ENCODE measurements at places on chromosomes 16 and 17. TPM values are rescaled to one million over a fixed set of nuclear protein-coding genes. Genes with fewer than 3 reads are reported as not detected.
A peak's percentile ranks its signal among the peaks of the same experiment; 100 is the strongest.

DNA sequence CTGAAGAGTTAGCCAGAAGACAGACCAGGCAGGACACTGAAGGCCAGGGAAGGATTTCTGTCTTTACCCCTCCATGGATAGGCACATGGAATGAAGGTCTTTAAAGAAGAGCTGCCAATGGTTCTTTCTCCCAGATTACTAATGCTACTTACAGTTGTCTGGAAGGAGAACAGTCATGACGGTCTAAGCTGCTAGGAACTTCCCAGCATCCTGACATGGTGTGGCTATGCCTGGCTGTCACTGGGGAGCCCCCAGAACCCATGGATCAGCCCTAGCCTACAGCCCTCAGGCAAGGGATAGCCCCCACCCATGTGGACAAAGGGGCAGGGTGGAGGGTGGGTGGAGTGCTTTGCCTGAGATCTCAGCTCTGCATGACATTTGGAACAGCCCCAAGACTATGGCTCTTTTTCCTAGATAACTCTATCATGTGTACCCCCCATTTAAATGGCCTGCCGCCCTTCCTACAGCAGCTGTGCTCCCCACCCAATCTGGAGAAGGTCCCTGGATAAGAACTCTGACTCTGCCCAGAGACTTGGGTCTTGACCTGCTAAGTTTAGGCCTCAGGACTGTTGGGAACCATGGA, 9.2 kb upstream of the KAT7 start:
- DNase-seq, result no peak

PPY gene
- total RNA-seq, result not detected

DNA sequence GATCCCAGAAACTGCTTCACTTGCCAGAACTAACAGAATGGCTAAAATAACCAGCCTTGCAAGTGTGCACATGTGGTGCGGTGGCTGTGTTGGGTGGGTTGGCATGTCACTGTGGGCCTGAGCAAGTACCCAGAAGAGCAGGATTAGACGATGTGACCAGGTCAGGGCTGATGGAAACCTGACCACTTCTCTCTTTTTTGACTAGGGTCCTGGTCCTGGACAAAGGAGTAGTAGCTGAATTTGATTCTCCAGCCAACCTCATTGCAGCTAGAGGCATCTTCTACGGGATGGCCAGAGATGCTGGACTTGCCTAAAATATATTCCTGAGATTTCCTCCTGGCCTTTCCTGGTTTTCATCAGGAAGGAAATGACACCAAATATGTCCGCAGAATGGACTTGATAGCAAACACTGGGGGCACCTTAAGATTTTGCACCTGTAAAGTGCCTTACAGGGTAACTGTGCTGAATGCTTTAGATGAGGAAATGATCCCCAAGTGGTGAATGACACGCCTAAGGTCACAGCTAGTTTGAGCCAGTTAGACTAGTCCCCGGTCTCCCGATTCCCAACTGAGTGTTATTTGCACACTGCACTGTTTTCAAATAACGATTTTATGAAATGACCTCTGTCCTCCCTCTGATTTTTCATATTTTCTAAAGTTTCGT, 16.7 kb downstream of the ANKRD40 start:
- DNase-seq, result no peak

DNA sequence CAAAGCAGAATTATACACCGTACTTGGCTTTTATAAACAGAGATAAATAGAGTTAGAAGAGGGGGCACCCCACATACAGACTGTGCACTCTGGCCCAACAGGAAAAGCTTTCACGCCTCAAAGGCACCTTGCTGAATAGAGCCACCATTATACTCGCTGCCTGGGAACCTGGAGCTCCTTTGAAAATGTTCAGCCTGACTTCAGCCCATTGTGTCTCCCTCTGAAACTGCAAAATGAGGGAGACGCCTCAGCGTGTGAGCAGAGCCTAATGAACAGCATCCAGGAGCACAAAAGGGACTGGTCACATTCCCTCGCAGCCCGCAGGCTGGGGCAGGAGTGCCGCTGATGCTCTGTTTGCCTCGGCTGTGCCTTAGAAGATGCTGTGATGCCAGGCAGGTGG, 46.3 kb downstream of the ABCC12 start:
- DNase-seq, result no peak

- DNase-seq, result peak; percentile 17
Measured at GRCh38 chr17:4858068-4858881, 25.1 kb downstream of the MINK1 start.

- DNase-seq, result no peak
Measured at GRCh38 chr16:23595246-23595950, 718 bp downstream of the NDUFAB1 start.

DNA sequence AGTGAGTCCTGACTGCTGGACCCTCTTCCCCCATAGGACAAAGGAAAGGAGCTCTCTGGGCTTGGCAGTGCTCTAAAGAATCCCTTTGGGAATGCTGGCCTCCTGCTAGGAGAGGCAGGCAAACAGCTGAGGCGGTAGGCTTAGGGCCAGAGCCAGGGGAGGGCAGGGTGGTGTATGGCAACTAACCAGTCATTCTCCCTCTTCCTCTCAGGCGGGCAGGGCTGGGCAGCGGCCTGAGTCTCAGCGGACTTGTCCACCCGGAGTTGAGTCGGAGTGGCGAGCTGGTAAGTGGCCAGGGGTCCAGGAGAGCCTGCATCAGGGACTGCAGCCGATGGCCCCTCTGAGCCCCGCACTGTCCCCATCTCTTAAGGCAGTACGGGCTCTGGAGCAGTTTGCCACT, 4.4 kb downstream of the ACADVL start:
- no peak for DNase-seq

DNA sequence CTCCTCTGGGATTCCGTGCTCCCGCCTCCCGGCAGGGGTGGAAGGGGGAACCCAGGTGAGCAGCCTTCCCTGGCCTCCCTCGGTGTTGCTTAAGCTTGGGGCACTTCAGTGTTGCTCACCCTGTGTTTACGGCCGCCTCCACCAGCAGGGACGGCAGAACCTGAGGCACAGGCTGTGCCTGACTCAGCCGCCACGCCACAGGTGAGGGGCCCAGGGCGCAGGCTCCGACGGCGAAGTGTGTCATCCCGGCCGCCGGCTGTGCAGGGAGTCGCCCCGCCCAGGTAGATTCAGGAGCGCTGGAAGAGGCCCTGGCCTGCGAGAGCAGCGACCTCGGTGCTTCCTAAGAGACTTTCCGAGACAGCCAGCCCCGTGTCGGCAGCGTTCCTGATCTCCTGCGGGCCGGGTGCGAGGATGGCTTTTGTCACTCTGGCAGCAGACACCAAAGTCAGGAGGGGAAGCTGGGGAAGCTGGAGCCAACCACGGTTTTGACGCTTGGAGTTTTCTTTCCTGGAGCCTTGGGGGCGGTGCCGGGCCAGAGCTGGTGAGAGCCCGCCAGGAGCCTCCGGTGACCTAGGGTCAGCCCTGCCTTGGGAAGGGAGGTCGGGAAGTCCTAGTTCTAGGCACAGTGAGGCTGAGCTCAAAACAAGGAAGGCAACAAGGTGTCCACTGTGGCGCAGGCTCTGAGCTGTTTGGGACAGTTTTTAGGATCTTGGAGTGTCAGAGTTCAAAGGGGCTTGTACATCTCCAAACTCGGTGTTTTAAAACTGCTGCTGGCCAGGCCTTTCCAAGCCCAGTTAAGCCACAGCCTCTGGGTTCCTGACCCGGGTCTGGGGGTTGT, 2.1 kb downstream of the GSE1 start:
- no peak for DNase-seq

ABAT gene
- total RNA-seq, result 80.0 TPM

DNA sequence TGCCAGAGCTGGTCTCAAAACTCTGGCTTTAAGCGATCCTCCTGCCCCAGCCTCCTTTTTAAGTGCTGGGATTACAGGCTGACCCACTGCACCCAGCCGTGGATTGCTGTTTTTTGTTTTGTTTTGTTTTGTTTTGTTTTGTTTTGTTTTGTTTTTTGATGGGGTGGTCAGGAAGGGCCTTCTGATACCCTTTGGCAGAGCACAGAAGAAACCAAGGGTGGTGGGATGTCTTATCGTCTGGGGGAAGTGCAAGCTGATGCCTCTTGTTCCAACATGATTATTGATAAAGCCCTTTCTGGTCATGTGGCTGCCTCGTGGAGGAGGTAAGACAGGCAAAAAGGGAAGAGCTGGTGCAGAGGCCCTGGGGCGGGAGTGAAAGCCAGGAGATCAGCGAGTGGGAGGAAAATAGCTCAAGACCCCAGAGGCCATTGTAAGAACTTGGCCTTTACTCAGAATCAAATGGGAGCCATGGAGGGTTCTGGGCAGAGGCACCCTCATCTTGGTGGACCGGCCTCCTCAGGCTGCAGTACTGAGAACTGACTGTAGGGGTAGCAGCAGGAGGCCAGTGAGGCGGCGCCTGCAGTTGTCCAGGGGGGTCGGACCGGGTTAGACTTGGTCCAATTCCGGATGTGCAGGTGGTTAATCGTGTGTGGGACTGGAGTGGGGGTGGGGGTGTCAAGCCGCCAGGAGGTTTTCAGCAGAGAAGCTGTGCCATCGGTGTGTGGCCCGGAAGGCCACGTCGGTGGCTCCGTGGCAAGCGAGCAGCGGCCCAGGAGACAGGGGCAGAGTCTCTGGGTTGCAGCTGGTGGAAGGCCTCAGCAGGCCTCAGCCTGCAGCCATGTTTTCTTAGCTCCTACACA, 84.4 kb upstream of the GSE1 start:
- DNase-seq, result no peak

KRT20 gene
- 0.08 TPM for total RNA-seq

KRTAP9-4 gene
- not detected for total RNA-seq

- no peak for DNase-seq
Measured at GRCh38 chr16:88493879-88494278, 40.8 kb downstream of the ZFPM1 start.

XYLT1 gene
- total RNA-seq, result under 0.01 TPM

DNA sequence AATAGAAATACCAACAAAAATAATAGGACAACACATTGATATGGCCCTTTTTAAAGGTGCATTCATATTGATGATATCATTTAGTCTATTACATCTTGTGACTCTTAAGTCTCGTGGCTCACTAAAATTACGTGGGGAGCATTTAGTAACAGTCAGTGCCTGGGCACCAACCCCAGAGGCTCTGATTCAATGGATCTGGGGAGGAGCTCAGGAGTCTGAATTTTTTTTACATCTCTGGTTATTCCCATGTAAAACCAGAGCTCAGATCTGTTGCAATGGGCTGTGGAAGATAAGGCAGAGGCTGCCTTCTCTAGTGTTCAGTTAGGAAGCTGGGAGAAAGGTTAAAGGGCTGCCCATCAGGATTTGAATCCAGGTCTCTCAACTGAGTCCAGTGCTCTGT, 549.9 kb upstream of the CDH5 start:
- DNase-seq, result no peak

- DNase-seq, result no peak
Measured at GRCh38 chr17:27390540-27390939, 65.7 kb upstream of the KSR1 start.

KRT33B gene
- total RNA-seq, result not detected

RAMP2 gene
- total RNA-seq, result not detected

DNA sequence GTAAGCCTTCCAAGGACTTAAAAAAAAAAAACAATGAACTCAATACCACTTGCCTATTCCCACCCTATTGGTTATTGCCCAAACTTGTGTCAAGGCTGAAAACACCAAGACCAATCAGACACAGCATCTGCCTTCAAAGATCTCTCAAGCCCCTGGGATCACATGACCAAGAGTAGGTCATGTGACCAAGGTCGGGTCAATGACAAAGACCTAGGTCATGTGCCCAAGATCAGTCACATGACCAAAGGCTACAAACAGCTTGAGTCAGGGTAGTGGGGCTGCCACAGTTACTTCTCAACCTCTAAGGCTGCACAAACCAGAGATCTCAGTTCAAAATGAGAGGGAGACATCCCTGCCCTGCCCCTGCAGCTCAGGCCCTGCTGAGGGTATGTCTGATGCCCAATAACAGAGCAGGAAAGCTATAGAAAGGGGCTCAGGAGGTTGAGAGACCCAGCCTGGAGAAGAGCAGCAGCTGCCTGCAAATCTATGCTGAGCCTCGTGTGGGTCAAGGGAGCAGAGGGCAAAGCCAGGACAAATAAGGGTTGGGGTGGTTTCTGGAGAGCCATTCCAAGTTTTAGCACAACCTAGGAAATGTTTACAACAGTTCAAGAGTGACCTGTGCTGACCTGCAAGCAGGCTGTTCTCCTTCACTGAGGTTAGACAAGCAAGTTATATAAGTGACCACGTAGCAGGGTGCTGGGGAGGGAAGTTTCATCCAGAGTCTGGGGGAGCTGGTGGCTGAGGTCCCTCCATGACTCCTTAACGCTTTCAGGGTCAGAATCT, 48.8 kb downstream of the PIMREG start:
- peak; percentile 26 for DNase-seq

DNA sequence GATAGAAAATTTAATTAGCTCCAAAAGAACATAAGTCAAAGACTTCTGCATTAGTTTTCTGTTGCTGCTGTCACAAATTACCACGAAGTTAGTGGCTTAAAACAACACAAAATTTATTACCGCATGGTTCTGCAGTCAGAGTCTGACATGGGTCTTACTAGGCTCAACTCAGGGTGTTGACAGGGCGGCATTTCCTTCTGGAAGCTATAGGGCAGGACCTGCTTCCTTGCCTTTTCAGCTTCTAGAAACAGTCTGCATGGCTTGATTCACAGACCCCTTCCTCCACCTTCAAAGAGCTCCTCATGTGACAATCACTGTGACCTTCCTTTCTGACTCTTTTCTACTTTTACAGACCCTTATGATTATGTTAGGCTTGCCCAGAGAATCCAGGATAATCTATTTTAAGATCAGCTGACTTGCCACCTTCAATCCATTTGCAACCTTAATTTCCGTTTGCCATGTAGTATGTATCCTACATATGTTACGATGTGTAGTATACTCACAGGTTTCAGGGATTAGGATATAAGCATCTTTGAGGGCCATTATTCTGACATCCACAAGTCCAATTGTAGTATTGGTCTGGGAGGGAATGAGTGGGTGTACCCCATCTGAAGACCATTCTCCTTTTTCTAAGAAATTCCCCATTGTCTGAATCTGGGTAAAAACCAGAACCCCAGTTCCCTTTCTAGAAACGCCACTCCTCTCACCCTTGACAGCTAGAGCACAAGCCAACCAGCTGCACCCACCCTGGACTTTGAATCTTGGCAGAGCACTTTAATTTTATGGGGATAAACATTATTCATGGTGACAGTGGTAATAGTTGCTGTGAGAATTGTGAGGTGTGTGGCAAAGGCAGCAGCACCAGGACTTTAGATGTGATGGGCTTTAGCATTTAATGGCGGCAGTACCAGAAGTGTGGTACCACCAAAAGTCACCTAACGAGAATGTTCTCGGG, 265.5 kb downstream of the KCNJ2 start:
- DNase-seq, result no peak

CDRT4 gene
- total RNA-seq, result not detected

DNA sequence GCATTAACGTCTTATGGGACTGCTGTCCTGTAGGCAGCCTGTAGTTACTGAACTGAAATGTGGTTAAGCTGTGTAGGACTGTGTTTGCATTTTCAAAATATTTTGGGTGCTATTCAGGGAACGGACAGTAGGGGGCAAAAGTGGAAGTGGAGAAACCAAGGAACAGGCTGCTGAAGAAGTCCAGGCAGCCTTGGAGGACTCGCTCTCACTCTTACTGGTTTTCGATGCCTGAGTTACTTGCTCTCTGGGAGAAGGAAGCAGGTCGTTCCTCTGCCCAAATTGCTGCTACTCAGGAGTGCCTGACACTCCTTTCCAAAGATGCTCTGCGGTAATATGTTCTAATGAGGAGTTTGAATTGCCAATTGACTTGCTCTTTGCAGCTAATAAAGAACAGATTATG, 64.5 kb upstream of the RBFOX1 start:
- peak; percentile 79 for DNase-seq

ABCC6 gene
- total RNA-seq, result 1.7 TPM

- DNase-seq, result peak; percentile 71
Measured at GRCh38 chr17:39174920-39175694, 9.1 kb upstream of the ARL5C start.

KRT12 gene
- not detected for total RNA-seq

GRCh38 chr17:79183043-79183292, 108.3 kb downstream of the ENGASE start:
- no peak for DNase-seq

- DNase-seq, result no peak
Measured at GRCh38 chr16:46718214-46718613, 28.8 kb downstream of the ORC6 start.
